Fibroblast of upper back skin (primary cell): ENCODE measurements at places on chromosomes 13 and 19.

DNA sequence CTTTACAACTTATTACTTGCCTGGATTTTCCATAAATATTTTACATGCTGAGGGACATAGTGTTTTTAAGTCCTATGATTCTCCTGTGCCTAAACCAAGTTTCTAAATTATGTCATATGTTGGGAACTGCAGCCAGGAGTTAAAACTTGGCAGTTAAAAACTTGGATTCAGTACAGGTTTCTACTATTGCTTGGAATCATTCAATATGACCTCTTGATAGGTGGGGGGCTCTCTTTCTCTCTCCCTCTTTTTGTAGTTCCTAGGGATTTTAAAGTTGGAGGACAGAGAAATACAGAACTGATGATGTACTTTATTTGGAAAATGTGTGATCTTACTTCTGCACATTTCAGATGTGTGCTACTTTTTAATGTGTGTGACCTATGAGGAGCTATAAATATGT is 4.7 kb downstream of the CSNK1A1L start:
- DNase-seq, result peak; percentile 26

GRCh38 chr19:18617562-18617961 is 4.9 kb downstream of the TMEM59L start:
- no peak for DNase-seq

DNA sequence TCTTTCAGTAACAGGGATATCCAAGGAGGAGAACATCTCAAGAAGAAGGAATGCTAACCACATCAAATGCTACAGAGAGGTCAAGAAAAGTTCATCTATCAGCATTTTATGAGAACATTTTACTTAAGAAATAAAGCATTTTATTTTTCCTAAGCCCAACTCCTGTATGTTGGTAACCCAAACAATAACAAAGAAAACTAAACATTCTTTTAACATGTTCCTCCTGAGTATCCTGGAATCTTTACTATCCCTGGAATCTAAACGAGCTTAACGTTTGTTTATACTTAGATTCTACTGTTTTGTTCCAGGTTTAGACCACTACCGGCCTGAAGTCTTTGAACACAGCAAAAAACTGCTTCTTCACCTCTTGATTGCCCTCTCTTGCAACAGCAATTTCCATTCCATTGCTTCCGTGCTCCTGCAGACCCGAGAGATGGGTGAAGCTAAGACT is 89.7 kb downstream of the ZAR1L start:
- DNase-seq, result peak; percentile 82

- peak; percentile 86 for DNase-seq
Observed at GRCh38 chr19:2503521-2504109, 27.7 kb downstream of the GADD45B start.

DNA sequence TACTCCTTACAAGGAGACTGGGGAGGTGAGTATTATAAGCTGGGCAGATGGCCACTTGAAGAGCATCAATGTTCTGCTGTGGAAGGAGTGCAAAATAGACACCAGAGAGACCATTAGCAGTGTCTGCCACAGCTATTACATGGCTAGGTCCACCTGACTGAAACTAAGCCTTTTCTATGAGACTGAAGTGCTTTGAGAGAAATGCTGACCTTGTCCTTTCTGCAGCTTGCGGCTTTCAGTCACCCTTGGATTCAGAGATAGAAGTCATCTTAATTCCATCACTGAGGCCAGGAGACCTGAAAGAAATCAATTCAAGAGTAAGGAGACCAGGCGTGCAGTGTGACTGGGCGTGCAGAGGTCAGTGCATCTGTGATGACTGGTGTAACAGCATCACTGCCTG is 1.3 kb upstream of the ZFP28 start:
- no peak for DNase-seq

- DNase-seq, result no peak
Observed at GRCh38 chr19:13984186-13984585, 21.9 kb downstream of the RFX1 start.

GRCh38 chr19:56076498-56076897 is 44.6 kb downstream of the ZNF787 start:
- DNase-seq, result peak; percentile 39

DNA sequence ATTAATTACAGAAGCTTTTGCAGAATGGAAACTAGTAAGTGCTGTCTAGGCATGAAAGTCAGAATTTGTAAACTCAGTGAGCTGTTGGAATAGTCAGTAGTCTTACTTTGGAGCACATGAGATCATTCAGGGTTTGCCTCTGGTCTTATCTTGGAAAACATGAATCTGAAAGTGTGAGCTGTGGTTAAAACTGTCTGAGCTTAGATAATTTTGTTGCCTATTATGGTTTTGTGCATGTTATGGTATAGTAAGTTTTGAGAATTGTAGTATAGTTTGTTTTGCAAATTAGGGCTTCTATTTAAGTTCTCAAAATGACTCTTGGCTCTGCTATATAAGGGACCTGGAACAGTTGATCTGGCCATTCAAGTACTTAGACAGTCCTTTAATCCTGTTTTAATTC is 53.7 kb upstream of the TRPC4 start:
- no peak for DNase-seq
